ENCODE measurements at places on chromosomes 12 and 14.

DNA sequence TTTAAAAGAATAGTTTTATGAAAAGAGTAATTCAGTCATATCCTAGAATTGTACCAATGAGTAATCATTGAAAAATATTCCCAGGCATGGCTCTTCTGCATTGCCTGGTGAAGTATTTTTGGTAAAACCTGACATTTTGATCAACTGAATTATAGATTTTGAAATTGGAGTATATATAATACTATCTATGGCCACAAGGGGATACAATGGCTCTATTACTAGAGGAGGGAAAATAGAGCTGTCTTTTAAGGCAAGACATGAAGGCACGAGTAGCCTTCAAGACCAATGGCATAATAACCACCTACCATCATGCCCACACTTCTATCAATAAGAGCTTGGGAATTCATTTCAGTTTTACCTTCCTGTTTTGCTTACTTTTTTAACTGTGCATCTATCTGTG is 1241.4 kb upstream of the TMEM132C start:
- no peak for DNase-seq

DNA sequence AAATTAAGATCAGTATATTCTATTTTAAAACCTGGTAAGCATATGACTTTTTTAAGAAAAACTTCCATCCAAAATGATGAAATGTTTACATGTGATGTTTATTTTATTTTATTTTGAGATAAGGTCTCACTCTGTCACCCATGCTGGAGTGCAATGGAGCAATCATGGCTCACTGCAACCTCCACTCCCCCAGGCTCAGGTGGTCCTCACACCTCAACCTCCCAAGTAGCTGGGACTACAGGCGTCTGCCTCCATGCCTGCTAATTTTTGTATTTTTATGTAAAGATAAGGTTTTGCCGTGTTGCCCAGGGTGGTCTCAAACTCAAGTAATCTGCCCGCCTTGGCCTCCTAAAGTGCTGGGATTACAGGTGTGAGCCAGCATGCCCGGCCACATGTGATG is 141.8 kb downstream of the ZFP36L1 start:
- DNase-seq: no peak

DNA sequence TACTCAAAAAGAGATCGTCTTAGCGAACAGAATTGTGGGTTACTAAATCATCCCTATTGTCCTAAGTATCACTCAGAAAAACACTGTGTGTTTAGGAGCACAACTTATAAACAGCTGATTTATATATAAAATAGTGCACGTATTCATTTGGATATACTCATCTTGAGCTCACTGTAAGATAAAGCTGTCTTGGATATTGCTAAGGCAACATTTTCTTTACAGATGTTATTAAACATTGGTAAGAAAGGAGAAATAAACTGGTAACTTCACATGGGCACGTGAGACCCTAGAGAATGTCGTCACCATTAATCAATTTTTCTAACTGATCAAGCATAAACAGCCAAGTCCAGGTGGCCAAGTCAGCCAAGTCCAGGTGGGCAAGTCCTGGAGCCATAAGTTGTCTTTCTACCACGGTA is 1.7 kb downstream of the PAWR start:
- no peak for DNase-seq

GRCh38 chr12:107369679-107370078 is 276.3 kb upstream of the CRY1 start:
- peak; percentile 54 for DNase-seq

DNA sequence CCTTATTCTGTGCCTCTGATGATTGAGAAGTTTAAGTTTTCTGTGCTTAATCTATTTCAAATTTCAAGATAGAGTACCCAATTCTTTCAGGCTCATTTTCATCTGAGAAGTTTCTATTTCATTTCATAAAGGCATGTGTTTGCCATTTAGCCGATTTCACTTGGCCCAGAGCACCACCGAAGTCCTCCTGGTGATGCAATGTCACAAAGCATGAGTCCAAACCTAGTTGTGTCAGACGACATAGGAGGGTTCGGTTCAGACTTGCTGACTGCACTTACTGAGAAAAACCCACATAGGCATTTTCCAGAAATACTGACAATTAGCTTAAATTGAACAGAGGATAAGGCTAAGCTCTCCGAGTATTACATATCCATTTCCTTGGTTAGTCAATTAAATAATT is 152.4 kb upstream of the FAR2 start:
- no peak for DNase-seq

- DNase-seq: peak; percentile 58
These were observed at the start of gene FBLN5 for GRCh38 chr14:91947475-91948184. TSS of gene FBLN5 (minus strand) at chr14:91947694. CDS start at chr14:91947229, 465 bp downstream.

- peak; percentile 89 for DNase-seq
These were observed at the start of gene LARP4 for GRCh38 chr12:50400638-50401499. TSS of gene LARP4 (plus strand) at chr12:50400885. CDS start at chr12:50401011, 126 bp downstream.

DNA sequence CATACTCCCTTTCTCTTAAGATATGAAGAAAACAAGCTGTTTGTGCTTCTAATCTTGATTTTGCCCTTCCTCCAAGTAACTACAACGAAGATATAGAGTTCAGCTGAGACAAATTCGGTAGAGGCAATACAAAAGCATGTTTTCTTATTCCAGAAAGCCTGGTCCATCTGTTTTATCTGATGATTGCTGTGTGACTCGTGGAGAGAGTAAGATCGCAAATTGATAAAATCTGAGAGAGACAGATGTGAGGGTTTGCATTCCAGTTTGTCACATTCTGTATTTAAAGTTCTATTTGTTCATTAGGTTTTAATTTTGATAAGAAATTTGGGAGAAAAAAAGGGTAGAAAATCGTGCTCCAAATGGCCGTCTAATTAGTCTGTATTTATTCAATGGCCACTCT is 192.1 kb downstream of the CPNE8 start:
- no peak for DNase-seq

DNA sequence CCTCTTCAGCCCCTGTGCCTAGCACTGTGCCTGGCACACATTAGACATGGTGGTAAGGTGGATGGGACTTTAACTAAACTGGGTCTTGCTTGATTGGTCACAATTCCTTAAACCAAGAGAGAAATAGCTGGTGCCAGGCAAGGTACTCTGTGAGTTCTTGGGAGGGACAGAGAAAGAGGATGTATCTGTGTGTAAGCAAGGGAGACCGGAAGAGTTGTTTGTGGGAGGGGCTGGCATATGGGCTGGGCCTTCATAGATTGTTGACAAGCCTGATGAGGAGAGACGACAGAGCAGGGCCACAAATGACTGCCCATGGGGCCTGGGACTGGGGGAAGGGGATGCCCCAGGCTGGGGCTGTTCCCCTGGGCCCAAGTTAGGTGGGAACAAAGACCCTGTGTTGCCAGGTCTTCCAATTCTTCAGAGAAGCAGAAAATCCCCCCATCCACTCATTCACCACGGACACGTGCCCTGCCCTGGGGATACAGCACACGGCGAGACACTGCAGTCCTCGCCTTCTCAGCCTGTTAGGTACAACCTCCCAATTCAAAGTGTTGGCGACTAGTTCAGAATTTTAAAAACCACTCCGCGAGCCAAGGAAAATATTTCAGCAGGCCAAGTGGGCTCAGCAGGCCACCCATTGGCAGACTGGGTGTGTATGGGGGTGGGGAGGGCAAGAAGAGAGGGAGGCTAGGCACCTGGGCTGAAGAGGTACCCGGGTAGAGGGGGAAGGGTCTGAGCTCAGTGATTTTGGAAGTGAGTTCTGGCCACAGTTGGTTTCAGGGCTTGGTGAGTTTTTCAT is 11.4 kb upstream of the CYP46A1 start:
- peak; percentile 20 for DNase-seq
